Activated T-cell treated with anti-CD3 and anti-CD28 coated beads, Interleukin-2, amount 50 U/mL, for 72 hours (primary cell): ENCODE measurements at places on chromosomes 6 and 20.
A peak's percentile ranks its signal among the peaks of the same experiment; 100 is the strongest.

GRCh38 chr6:166743406-166744222, 116.6 kb upstream of the RPS6KA2 start:
- no peak for DNase-seq
- no peaks in the 10 kb centered on the region for H3K4me1 ChIP-seq
- no peaks in the 10 kb centered on the region for H3K36me3 ChIP-seq
- H3K27ac ChIP-seq, result no peak overlapping the region

GRCh38 chr20:16299897-16300296, 273.4 kb downstream of the KIF16B start:
- no peak for DNase-seq
- no peak overlapping the region for H3K27ac ChIP-seq
- H3K4me1 ChIP-seq, result no peaks in the 10 kb centered on the region
- H3K4me3 ChIP-seq, result no peak overlapping the region
- H3K27me3 ChIP-seq, result no peaks in the 10 kb centered on the region

DNA sequence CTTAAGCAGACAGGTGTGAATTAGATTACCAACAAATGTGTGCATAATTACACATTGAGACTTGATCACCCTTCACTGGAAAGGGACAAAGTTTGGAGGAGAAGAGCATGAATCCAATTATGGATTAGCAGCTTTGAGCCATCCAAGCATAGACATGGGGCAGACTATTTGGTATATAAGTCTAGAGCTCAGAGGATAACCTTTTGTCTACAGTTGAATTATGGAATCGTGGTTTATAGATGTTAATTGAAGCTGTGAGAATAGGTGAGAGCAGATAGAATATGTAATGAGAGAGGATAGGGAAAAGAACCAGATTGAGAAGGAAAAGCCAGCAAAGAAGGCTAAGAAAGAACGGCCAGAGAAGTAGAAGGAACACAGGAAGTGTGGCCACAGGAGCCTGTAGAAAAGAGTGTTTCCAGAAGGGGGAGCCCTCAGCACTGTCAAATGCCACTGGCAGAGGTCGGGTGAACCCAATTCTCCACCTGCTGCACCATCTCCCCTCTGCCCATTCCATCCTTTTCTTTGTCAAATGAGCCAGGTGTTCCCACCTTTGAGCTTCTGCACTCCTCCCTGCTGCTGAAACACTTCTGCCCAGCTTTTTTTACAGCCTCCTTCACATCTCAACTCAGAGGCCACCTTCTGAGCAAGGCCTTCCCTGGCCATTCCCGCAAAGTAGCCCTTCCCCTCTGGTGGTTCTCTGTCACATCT, 7.3 kb downstream of the DNTTIP1 start:
- no peak overlapping the region for H3K4me3 ChIP-seq
- H3K36me3 ChIP-seq, result peaks cover 6% of the 10 kb centered on the region
- H3K27ac ChIP-seq, result peak overlapping the region; percentile 43
- no peaks in the 10 kb centered on the region for H3K27me3 ChIP-seq

GRCh38 chr20:4795394-4795793, 73.7 kb downstream of the PRND start:
- H3K4me3 ChIP-seq, result peak overlapping the region; percentile 38
- peak; percentile 55 for DNase-seq
- peaks cover 30% of the 10 kb centered on the region for H3K36me3 ChIP-seq
- H3K4me1 ChIP-seq, result peaks cover 41% of the 10 kb centered on the region

DNA sequence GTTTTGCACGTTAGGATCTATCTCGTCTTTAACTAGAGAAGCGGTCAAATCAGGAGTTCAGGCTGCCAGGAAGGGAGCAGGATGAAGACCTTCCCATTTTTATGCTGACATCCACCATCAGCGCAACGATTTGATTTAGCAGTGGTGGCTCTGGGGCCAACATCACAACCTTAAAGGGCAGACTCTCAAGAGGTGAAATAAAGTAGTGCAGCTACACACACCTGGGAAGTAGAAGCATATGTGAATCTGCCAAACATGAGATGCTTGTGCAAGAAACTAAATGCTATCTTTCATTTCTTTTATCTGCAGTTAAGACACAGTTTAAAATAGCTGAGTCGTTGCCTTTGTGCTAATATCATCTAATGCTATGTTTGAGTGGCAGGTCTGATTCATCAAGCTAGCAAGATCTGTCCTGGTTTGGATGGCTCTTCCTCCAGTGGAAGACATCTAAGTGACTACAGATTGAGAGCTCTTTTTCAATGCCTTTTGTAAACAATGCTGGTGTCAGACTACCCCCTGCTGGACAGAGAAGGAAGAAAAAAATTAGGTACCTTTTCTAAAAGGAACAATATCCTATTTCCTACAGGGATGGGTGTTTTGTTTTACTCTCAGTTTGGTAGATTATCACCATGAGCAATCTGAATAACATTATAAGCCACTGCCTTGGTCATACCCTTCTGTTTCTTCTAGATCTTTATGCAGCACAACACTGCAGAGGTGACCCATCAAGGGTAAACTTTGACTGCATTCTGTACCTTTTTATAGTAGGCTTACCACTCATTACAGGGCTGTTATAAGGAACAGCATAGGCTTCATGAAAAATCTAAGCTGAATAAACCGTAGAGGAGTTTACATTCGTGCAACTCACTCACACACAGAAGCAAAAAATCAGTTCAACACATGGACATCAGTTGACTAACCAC, 171.6 kb upstream of the FBXL4 start:
- no peaks in the 10 kb centered on the region for H3K36me3 ChIP-seq
- H3K27me3 ChIP-seq, result peaks cover 69% of the 10 kb centered on the region
- peak; percentile 45 for DNase-seq
- no peak overlapping the region for H3K27ac ChIP-seq
- peaks cover 8% of the 10 kb centered on the region for H3K4me1 ChIP-seq
- H3K4me3 ChIP-seq, result no peak overlapping the region

DNA sequence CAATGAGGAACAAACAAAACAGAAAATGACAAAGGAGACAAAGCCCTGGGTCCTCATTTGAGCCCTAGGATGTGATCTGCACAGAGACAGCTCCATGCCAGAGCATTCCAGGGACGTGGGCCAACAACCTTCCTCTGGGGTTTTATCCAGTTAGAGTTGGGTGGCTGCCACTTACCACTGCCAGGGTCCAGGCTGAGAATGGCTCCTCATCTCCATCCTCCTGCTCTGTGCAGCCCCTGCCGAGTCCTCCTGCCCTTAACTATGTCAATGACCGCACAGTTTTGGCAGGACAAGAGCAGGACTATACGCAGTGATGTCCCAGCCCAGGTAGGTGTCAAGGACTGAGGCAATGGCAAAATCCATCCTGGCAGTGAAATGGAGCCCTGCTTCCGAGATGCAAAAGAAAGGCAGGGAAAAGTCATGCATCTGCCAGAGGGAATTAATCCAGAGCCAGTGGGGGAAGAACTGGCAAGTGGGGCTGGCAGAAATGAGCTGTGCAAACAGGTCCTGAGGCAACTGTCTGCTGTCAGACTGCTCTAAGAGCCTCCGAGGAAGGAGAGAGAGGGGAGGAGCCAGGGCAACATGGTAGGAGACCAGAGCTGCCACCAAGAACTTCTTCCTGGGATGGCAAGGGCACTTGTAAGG, 449.4 kb downstream of the PTPRT start:
- no peaks in the 10 kb centered on the region for H3K27me3 ChIP-seq
- H3K4me1 ChIP-seq, result no peaks in the 10 kb centered on the region
- H3K36me3 ChIP-seq, result no peaks in the 10 kb centered on the region
- no peak overlapping the region for H3K27ac ChIP-seq

DNA sequence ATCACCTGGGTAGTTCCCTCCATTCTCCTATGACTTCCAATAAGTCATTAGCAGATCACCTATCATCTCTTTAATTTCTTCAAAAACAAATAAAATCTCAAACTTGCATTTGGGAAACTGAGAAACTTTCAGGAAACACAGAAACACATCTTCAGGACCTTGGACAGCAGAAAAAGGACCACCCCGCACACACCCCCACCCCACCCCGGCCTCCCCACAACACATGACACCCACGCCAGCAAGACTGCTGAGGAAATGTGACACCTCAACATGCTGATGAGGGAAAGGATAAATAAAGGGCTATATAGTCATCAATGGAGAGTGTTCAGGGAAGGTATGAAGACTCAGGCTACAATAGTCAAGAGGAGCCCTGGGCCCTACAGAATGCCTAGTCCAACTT, 15.6 kb upstream of the TRIM39 start:
- peaks cover 49% of the 10 kb centered on the region for H3K4me1 ChIP-seq
- peaks cover 31% of the 10 kb centered on the region for H3K36me3 ChIP-seq
- no peak for DNase-seq

DNA sequence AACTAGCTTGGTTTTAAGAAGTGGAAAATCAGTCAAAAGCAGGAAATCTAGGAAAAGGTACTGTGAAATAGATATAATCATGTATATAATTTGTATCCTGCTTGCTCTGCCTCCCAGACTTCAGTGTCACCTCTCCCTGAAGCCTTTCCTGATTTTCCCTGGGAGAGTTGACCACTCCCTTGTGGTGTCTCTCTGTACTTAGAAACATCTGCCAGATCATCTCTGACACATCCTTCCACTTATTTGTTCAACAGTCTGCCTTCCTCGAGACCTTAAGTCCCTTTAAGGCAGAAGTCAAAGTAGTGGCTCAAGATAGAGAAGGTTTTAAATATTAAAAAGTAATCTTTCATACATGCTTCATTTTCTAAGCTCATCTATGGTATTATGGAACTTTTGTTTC, 236.5 kb downstream of the CDKAL1 start:
- no peak for DNase-seq
- no peaks in the 10 kb centered on the region for H3K36me3 ChIP-seq
- H3K27me3 ChIP-seq, result no peaks in the 10 kb centered on the region
- H3K4me1 ChIP-seq, result no peaks in the 10 kb centered on the region

DNA sequence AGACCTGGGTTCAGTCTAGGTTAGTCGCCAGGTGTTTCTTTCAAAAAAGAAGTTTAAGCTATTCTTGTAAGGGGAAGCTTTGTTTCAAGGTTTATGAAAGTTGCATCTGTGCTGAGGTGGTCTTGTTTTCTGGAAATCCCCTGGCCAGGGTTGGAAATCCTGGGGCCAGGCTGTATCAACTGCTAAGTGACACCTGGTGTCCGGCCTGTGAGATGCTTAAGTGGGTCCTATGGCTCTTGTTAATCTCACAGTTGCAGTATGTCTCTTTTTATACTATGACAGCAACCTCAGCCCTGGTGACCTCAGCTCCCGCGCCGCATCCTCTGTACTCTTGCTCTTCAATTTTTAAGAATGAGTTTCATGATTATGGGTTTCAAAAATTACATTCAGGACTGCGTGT, 72.0 kb downstream of the CHMP4B start:
- H3K27me3 ChIP-seq, result no peaks in the 10 kb centered on the region
- no peak overlapping the region for H3K27ac ChIP-seq
- no peak for DNase-seq
- no peaks in the 10 kb centered on the region for H3K4me1 ChIP-seq
- no peak overlapping the region for H3K4me3 ChIP-seq
- peaks cover 8% of the 10 kb centered on the region for H3K36me3 ChIP-seq

GRCh38 chr6:27700337-27700736, 211.9 kb downstream of the OR2B2 start:
- peaks cover 3% of the 10 kb centered on the region for H3K36me3 ChIP-seq
- no peak overlapping the region for H3K27ac ChIP-seq
- no peak for DNase-seq
- H3K4me3 ChIP-seq, result no peak overlapping the region
- H3K4me1 ChIP-seq, result peaks cover 16% of the 10 kb centered on the region

DNA sequence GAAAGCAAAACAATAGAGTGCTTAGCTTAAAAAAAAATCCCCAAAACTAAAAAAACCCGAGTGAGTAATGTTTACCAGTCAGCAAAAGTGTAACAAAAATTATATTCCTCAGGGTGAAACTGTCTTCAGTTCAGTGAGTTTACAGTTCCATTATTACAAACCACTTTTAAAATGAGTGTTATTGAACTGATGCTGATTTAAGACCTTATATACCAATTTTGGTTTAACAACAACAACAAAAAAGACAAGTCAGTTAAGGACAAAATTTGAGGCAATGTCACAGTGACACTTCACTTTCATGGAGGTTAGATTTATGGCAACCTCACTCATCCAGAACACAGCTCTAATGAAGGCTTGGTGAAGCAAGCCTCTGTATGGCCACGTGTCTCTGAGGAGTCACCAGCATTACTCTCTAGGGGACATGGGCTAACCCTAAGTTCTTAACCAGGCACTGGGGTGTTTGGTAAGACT, 630.8 kb downstream of the PHF3 start:
- no peak overlapping the region for H3K4me3 ChIP-seq
- DNase-seq, result no peak
- no peaks in the 10 kb centered on the region for H3K27me3 ChIP-seq
- H3K36me3 ChIP-seq, result no peaks in the 10 kb centered on the region
- H3K27ac ChIP-seq, result no peak overlapping the region
- no peaks in the 10 kb centered on the region for H3K4me1 ChIP-seq

GRCh38 chr6:105509506-105510331, 106.8 kb upstream of the PREP start:
- H3K27ac ChIP-seq, result no peak overlapping the region
- no peak for DNase-seq
- no peak overlapping the region for H3K4me3 ChIP-seq
- peaks cover 13% of the 10 kb centered on the region for H3K4me1 ChIP-seq
- H3K36me3 ChIP-seq, result no peaks in the 10 kb centered on the region

DNA sequence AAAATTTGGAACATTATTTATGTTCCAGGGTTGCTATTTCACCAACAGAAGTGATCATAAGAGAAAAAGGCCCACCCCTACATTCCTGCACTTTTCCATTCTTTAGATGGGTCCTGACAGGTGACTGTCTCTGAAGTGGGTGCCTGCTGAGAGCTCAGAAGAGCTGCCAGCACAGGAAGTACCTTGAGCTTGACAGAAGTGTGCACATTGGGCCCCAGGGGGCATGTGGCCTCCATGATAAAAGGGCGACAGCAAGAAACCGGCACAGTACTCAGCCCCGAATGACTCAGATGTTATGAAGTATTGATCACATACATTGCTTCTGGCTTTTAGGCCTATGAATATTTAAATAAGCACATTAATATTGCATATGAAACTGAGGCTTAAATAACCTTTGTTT, 150.4 kb downstream of the PCSK2 start:
- no peak overlapping the region for H3K4me3 ChIP-seq
- H3K27me3 ChIP-seq, result no peaks in the 10 kb centered on the region
- no peak overlapping the region for H3K27ac ChIP-seq
- no peaks in the 10 kb centered on the region for H3K36me3 ChIP-seq

GRCh38 chr20:34952671-34953070, 2.9 kb downstream of the GSS start:
- H3K27me3 ChIP-seq, result no peaks in the 10 kb centered on the region
- DNase-seq, result no peak
- no peak overlapping the region for H3K27ac ChIP-seq
- peaks cover 31% of the 10 kb centered on the region for H3K4me1 ChIP-seq
